Activated CD4-positive, alpha-beta T cell treated with anti-CD3 and anti-CD28 coated beads, Interleukin-2, amount 50 U/mL, for 24 hours (primary cell): ENCODE measurements at places on chromosomes 6 and 20.

- DNase-seq: no peak
These were observed 333.4 kb downstream of the THBS2 start for GRCh38 chr6:168920289-168920688.

DNA sequence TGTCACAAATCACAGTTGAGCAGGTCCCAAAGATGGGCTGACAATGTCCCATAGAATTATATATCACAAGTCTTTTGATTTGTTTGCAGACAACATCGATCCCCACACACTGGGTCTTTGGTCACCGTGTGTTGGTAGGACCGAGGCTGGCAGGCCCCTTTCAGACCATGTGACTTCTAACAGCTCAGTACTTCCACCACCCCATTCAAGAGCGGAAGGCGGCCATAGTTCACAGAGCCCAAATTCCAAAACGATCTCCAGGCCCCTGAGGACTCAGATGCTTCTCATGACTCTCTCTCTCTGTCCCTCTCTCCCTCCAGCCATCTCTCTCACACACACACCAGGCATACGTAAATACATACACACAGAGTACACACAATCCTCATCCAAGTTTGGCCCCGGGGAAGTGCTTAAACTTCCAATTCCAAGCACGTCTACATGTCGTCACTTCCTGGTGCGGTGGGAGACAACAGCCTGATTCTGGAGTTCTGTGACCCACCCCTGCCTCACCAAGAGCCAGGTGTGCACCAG is 155.9 kb upstream of the INSM1 start:
- no peak for DNase-seq

GRCh38 chr6:52994839-52995088 is 320 bp downstream of the GSTA4 start:
- no peak for DNase-seq

DNA sequence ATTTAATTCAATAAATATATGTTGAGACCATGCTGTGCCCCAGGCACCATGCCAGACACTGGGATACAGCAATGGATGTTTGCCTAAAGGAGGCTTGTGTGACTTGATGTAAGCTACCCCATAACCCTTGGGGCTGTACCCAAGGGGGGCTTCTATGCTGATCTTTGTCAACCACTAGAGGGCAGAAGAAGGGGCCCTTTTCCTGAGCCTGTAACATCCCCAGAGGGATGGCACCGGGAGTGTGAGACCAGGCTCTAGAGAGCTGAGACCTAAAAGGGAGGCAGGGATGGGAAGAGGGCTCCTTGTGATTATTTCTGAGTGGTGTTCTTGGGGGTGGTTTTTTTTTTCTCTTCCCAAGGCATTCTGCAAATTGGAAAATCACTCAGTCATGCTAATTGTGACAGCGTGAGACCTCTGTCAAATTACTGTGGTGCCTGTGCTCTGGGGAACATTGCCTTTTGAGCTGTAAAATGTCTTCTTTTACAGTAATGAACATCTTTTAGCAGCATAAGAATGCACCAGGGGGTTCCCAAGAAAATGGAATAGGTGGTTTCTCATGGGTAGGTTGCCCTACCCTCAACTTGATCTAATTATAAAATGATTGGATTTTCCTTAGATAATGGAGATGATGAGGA is 138.7 kb upstream of the SLC24A3 start:
- no peak for DNase-seq

GRCh38 chr6:158191032-158191431 is 22.9 kb downstream of the GTF2H5 start:
- DNase-seq: no peak

DNA sequence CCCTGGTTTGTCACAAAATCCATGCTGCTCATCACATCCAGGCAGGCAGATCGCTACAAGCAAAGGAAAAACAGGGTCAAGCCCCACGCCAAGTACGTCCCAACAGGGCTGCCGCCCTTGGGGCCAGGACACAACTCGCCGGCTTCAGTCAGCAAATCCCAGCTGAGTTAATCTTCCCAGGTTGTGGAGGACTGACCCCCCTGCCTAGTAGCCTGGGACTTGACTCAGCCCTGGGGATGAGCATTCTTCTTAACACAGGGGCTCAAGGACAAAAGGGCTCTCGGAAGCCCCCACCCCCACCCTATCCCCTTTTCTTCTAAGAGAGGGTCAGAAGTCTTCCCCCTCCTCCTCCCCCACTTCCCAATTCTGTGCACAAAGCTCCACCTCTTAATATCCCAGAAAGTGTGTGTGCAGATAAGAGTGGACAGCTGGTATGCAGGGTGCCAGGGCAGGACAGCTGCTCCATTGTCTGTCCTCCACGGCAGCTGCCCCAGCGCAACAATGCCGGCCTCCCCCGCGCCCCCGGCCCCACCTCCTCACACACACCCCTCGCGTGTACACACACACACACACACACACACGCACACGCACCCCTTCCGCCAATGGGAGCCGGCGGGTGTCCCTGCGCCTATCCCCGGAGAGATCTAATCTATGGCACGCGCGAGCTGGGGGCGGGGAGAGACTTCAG is 4.5 kb downstream of the DLL1 start:
- no peak for DNase-seq

- no peak for DNase-seq
These were observed 8.7 kb downstream of the AURKA start for GRCh38 chr20:56383334-56383733.

GRCh38 chr6:66032626-66033025 is 325.6 kb upstream of the EYS start:
- DNase-seq: no peak

DNA sequence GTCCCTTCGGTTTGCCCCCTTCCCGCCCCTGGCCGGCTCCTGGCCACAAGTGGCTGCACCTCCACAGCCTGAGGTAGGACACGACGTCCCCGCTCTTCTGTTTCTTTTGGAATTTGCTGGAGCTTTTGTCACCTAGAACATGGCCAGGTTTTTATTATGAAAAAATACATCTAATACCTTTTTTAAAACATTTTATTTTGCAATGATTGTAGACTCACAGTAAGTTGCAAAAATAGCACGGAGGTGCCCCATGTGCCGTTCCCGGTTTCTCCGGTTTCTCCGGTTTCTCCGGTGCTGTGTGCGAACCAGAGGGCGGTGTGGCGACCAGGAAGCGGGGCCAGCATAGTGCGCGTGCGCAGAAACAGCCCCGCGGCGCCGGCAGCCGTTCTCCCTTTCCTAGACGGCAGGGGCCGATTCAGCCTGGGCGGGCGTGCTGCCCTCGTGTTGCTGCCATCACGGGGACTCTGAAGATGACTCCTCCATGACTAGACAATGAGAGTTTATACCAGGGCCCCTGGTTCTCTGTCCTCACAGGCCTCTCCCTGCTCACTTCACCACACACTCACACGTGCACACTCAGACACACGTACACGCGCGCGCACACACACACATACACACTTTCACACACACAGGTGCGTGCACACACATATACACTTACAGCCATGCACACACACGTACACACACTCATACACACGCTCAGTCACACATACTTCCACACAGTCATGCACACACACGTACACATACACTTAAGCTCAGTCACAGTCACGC is 102.1 kb downstream of the TMEM242 start:
- peak; percentile 71 for DNase-seq

- DNase-seq: no peak
These were observed 38.0 kb upstream of the GMPR start for GRCh38 chr6:16200321-16200883.

GRCh38 chr20:30288346-30288745 is 969.1 kb upstream of the DEFB115 start:
- no peak for DNase-seq
